Gastroesophageal sphincter (tissue), 4 donors: ENCODE measurements at places on chromosomes 6 and 20. TPM values are rescaled to one million over a fixed set of nuclear protein-coding genes. Genes with fewer than 3 reads are reported as not detected.

GRCh38 chr6:100685747-100686146 is 195.4 kb downstream of the ASCC3 start:
- no peaks in the 10 kb centered on the region for H3K36me3 ChIP-seq
- H3K4me1 ChIP-seq, result no peaks in the 10 kb centered on the region
- no peak for ATAC-seq
- H3K27me3 ChIP-seq, result no peaks in the 10 kb centered on the region
- H3K4me3 ChIP-seq, result no peak overlapping the region

DNA sequence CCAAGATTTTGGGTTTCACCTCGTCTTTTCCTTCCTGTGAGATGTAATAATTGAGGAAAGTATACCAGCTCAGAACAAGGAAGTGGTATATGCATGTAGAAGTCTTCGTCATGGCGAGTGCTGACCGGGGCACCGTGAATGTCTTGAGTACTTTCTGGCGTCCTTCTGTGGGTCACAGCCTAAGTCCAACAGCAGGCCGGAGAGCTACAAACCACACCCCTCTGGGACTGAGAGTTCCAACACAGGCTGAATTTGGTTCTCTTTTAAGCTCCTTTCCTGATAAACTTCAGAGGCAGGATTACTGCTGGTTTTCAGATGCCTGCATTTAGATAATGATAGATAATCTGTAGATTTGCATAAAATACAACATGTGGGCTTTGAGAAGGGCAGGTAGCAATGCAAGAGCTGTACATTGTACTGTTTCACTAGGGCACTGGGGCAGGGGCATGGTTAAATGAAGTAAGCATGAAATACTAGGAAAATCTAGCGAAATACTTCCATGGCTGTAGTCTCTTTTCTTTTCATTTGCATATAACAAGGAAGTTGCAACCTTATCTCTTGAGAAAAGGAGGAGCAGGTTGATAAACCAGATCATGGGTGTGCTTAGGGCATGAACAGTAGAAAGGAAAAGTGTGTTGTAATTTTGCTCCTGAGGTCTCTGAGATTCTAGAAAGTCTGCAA is at the start of gene ADTRP:
Gene ADTRP (minus strand): TSS at position 156 of the 681 bp plus-strand sequence. CDS start 44 bp downstream, at position 112.
- no peaks in the 10 kb centered on the region for H3K36me3 ChIP-seq
- H3K4me1 ChIP-seq, result no peaks in the 10 kb centered on the region
- no peak within 1 kb of the TSS for H3K4me3 ChIP-seq
- no peak within 1 kb of the TSS for H3K27ac ChIP-seq

DNA sequence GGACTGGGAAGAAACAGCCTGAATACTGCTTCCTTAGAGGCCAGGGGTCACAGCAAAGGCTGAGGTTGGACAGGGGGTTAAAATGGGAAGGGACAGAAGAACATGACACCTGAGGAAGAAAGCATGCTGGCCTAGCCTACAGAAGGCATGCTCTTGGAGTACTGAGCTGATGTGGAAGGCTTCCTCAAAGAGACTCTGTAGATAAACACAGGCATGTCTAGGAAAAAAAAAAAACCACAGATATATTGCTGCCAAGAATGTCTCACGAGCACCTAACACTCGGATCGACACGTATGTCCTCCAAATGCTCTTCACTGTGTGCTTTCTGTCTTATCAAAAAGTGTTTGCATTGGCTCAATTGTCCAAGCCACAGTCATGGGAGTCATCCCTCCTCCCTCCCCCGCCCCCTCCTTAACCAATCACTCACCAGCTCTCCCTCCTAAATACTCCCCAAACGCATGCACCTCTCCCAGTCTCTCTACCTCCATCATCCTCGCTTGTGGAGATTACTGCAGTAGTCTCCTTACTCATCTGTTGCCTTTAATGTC is 101.1 kb upstream of the LRFN2 start:
- H3K27me3 ChIP-seq, result peaks cover 21% of the 10 kb centered on the region
- H3K4me1 ChIP-seq, result no peaks in the 10 kb centered on the region
- H3K36me3 ChIP-seq, result no peaks in the 10 kb centered on the region

DNA sequence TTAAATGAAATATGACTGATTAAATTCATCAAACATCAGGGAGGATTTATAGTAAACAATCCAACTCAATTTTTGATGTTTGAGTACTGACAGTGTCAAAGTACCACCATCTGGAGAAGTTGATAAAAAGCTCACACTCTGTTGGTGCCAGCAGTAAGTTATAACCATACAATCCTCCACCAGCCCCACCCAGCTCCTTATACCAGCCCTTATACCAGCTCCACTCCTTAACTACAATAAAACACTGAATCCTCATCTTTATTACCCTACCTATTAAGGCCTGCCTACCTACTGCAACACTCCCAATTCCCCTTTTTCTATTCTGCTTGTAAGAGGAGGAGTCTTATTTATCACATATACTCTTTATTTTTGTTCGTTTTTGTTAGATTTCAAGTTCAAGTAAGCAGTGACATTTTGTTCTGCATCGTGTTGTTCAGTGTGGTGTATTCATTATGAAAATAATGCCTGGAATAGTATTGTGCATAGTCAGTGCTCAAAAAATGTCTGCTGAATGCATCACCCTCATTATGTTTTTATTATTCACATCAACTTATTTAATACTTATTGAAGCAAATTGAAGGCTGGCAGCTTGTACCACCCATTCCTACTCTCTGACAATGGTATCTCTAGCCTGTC is 954.7 kb upstream of the ADGRB3 start:
- H3K4me1 ChIP-seq, result no peaks in the 10 kb centered on the region
- no peak overlapping the region for H3K27ac ChIP-seq
- no peak for ATAC-seq

- H3K27ac ChIP-seq, result no peak overlapping the region
- no peak for ATAC-seq
- no peaks in the 10 kb centered on the region for H3K27me3 ChIP-seq
- peaks cover 8% of the 10 kb centered on the region for H3K4me1 ChIP-seq
- no peaks in the 10 kb centered on the region for H3K36me3 ChIP-seq
These were observed 120.5 kb downstream of the CD164 start for GRCh38 chr6:109261811-109262210.

- no peaks in the 10 kb centered on the region for H3K36me3 ChIP-seq
- ATAC-seq, result no peak
- H3K4me3 ChIP-seq, result no peak overlapping the region
- no peak overlapping the region for H3K27ac ChIP-seq
- H3K4me1 ChIP-seq, result no peaks in the 10 kb centered on the region
- no peaks in the 10 kb centered on the region for H3K27me3 ChIP-seq
These were observed 17.4 kb upstream of the FAXC start for GRCh38 chr6:99366852-99367251.

DNA sequence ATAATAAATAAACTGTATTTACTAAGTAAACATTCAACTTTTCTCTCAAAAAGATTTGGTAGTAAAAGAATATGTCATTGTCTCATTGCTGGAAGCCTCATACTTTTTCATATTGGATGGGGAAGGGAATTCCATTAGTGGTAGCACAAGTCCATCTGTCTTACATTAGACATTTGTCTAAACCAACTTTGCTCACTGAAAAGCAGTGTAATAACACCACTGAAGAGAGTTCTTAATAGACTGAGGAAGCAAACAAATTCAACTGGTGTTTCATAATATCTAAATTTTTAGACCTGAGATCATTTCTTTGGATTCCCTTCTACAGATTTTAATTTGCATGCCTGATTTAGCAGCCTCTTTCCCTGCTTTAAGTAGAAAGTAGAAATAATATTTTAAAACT is 62.7 kb downstream of the PLCB1 start:
- H3K4me1 ChIP-seq, result no peaks in the 10 kb centered on the region
- ATAC-seq, result peak; percentile 74
- no peaks in the 10 kb centered on the region for H3K27me3 ChIP-seq
- H3K36me3 ChIP-seq, result no peaks in the 10 kb centered on the region
- H3K27ac ChIP-seq, result no peak overlapping the region

DNA sequence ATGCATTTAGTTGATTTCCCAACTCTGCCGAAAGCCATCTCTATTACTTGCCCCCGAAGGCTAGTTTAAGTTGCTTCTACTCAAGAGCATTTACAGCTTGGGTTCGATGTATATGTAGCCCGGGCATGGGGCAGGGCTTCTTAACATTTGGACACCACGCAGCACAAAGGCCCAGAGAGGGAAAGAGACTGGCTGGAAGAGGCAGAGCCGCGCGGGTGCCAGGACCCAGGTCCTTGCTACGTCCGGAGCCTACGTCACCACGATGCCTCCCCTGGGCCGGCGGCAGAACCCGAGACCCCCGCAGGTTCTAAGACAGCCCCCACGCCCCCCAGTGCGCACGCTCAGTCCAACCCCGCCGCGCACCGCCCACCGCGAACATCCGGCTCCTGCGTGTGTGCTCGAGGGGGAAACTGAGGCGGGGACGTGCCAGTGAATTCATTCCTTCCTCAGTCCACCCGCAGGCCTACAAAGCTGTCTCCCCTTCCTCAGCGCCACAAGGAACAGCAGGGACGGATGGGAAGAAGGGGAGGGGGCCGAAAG is 367 bp upstream of the PCIF1 start:
- H3K36me3 ChIP-seq, result peaks cover 21% of the 10 kb centered on the region
- peak overlapping the region; percentile 87 for H3K4me3 ChIP-seq
- no peaks in the 10 kb centered on the region for H3K27me3 ChIP-seq
- H3K27ac ChIP-seq, result peak overlapping the region; percentile 97
- ATAC-seq, result peak; percentile 27

DNA sequence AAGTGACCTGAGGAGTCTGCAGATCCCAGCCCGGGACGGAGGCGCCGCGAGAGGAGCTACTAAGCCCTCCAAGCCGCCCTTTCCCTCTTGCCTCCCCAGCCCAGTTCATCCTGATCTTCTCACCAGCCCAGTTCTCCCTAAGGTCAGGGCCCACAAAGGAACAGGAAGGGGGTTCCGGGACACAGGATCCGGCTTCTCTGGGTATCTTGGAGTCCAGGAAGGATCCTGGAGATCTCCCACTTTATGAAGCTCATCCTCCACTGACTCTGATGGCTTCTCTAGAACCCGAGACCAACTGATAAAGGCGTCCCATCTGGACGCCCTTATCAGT is 36.9 kb upstream of the HLA-C start:
- peaks cover 48% of the 10 kb centered on the region for H3K27me3 ChIP-seq
- ATAC-seq, result peak; percentile 7
- no peak overlapping the region for H3K27ac ChIP-seq
- H3K4me1 ChIP-seq, result no peaks in the 10 kb centered on the region

- H3K36me3 ChIP-seq, result no peaks in the 10 kb centered on the region
- no peaks in the 10 kb centered on the region for H3K4me1 ChIP-seq
- no peaks in the 10 kb centered on the region for H3K27me3 ChIP-seq
- ATAC-seq, result no peak
These were observed 282.1 kb upstream of the PRDM1 start for GRCh38 chr6:105804000-105804399.

GRCh38 chr6:22367346-22367745 is 70.5 kb upstream of the PRL start:
- no peak overlapping the region for H3K4me3 ChIP-seq
- no peaks in the 10 kb centered on the region for H3K27me3 ChIP-seq
- no peak overlapping the region for H3K27ac ChIP-seq
- H3K4me1 ChIP-seq, result no peaks in the 10 kb centered on the region
- H3K36me3 ChIP-seq, result no peaks in the 10 kb centered on the region

DNA sequence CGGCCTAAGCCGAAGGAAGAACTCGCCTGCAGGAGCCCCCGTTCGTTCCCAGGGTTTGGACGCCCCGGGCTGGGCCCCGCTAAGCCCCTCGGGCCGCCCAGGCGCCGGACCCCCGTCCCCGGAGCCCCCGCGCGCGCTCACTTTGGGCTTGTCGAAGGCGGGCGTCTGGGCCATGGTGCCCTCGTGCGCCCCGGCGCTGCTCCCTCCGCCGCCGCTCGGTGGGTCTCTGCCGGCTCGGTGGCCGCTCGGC is 140 bp downstream of the ADA start:
- H3K36me3 ChIP-seq, result no peaks in the 10 kb centered on the region
- H3K4me1 ChIP-seq, result no peaks in the 10 kb centered on the region
- no peak for ATAC-seq
- H3K27ac ChIP-seq, result peak overlapping the region; percentile 86

- no peak overlapping the region for H3K27ac ChIP-seq
- no peaks in the 10 kb centered on the region for H3K36me3 ChIP-seq
- no peak for ATAC-seq
- no peaks in the 10 kb centered on the region for H3K27me3 ChIP-seq
- no peaks in the 10 kb centered on the region for H3K4me1 ChIP-seq
These were observed 291.1 kb downstream of the DHX35 start for GRCh38 chr20:39253051-39253755.

DNA sequence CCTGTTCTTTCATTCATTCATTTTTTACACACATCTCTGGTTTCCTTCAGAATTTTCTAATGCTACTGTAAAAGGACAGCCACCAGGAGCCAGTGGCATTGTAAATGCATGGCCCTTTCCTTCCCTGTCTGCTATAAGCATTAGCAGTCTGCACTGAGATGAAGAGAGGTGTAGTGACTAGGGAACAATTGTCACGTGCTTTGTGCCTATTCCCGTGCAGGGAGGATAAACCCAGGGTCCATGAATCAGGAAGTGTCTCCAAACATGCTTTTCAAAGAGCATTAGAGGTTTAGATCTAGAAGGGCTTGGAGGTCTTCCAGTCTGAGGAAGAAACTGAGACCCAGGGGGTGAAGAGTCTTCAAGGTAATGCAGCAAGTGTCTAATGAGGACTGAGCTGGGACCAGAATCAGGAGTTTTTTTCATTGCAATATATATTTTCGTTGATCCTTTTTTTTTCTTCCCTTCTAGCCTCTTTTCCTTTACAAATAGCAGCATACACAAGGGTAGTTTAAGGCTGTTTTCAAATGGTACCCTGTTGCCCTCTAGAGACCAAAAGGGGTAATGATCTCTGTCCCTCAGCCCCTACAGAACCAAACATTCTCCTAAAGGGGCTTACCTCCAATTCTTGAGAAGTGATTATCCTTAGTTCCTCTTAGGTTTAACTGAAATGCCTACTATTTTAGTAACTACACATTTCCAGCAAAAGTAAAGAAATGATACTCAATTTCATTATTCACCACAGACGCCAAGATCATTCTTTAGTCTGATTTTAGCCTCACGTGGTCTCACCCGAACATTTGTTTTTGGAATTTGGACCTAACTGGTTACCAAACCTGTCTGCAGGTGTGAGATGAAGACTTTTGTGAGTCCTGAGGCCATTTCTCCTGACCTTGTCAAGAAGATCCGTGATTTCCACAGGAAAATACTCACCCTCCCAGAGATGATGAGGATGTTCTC is 6.6 kb downstream of the TRIM15 start:
- no peak for ATAC-seq
- H3K4me1 ChIP-seq, result no peaks in the 10 kb centered on the region
- no peaks in the 10 kb centered on the region for H3K36me3 ChIP-seq
- H3K27ac ChIP-seq, result no peak overlapping the region
- peaks cover 79% of the 10 kb centered on the region for H3K27me3 ChIP-seq
- no peak overlapping the region for H3K4me3 ChIP-seq

GRCh38 chr6:5174756-5175549 is 85.8 kb downstream of the LYRM4 start:
- H3K4me3 ChIP-seq, result no peak overlapping the region
- H3K4me1 ChIP-seq, result no peaks in the 10 kb centered on the region
- ATAC-seq, result no peak
- no peak overlapping the region for H3K27ac ChIP-seq
- H3K27me3 ChIP-seq, result no peaks in the 10 kb centered on the region

GRCh38 chr6:110511401-110511800 is 35.0 kb upstream of the SLC22A16 start:
- H3K4me1 ChIP-seq, result no peaks in the 10 kb centered on the region
- H3K36me3 ChIP-seq, result no peaks in the 10 kb centered on the region
- no peak for ATAC-seq
- no peaks in the 10 kb centered on the region for H3K27me3 ChIP-seq

Gene RFX6
- not detected for total RNA-seq

Gene LHFPL5
- not detected for total RNA-seq

Gene KCNQ5
- total RNA-seq, result 1.9 TPM

Gene MOCS3
- 5.9 TPM for total RNA-seq
